Prostate gland (tissue), 2 donors: ENCODE measurements at places on chromosomes 4 and X. TPM values are rescaled to one million over a fixed set of nuclear protein-coding genes. Genes with fewer than 3 reads are reported as not detected.

The VCX gene
- not detected for total RNA-seq

DNA sequence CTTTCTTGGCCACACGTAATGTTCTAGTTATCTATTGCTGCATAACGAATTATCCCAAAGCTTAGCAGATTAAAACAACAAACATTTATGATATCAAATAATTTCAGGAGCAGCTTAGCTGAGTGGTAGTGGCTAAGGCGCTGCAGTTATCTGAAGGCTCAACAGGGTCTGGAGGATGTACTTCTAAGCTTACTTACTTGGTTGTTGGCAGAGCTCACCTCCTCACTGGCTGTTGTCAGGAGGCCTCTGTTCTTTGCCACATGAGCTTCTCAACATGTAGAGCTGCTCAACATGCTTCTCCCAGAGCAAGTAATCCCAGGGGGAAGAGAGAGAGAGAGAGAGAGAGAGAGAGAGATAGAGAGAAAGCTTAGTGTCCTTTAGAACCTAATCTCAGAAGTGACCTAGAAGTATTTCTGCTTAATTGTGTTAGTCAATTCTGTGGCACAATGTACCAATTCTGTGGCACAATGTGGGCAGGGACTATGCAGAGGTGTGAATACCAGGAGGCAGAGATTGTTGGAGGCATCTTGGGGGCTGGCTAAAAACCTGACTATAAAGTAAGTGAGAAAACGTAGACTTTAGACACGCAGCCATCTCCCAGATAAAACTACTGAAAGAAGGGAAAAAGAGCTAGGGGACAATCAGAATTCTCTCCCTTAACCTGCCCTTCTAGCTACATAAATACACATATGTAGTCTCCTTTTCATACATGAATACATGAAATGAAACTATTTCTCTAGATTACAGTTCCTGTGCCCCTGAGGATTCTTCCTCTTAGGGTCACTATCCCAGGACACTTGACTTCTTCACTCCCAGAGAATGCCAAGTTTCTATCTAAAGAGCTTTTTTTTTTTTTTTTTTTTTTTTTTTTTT is 40.2 kb downstream of the HOPX start:
- no peak for DNase-seq

DNA sequence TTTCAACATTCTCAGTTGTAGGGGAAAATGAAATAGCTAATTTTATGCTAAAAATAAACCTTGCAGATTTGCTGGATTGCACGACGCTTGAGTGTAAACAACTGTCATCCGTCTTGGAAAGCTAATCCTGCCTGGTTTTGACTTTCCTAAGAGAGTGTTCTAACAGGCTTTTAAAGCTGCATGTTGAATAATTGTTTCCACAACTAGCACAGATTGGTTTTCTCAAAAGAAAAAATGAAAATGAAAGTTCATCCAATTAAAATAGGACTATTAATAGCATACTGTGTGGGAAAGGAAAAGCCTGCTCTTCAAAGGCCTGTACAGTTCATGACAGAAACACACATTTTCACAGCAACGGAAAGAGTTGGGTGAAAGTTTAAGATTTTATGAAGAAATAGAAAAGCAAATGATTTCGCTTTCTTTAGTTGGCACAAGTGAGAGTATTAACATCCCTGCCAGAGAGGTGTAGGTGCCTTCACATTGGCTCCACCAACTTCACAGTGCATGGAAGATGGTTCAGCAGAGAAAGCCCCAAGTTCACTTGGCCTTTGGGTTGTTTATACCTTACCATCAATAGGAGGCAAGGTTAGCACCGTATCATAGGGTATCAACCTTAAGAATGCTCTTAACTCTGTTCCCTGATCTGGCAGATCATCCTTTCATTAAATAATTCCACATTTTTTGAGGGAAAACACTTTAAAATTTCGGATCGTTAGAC is 140.0 kb upstream of the GUCY1A1 start:
- DNase-seq: no peak

- no peak for DNase-seq
Observed at GRCh38 chr4:185712350-185713024, 99.5 kb downstream of the SORBS2 start.

GRCh38 chr4:106305435-106306055 is 10.5 kb downstream of the TBCK start:
- DNase-seq: no peak
